ENCODE measurements at places on chromosomes 3 and 15.

- no peak for DNase-seq
These were observed 186.1 kb downstream of the SEMA6D start for GRCh38 chr15:47903368-47903767.

DNA sequence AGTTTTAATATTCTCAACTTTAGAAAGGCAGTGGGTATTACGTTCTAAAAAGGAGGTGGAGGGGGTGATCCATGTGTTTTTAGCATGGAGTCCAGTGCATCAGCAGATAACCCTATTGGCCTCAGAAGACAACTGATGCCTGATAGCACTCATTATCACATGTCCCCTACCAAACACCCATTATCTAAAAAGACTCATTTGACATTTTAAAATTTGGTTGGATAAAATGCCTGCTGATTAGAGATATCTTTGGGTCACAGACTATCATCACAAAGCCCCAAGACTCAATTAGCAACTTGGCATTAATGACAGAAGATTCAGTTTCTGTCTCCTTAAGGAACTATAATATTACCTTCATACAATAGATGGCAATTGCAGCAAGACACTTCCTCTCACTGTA, 589.3 kb downstream of the RBMS3 start:
- DNase-seq = no peak

DNA sequence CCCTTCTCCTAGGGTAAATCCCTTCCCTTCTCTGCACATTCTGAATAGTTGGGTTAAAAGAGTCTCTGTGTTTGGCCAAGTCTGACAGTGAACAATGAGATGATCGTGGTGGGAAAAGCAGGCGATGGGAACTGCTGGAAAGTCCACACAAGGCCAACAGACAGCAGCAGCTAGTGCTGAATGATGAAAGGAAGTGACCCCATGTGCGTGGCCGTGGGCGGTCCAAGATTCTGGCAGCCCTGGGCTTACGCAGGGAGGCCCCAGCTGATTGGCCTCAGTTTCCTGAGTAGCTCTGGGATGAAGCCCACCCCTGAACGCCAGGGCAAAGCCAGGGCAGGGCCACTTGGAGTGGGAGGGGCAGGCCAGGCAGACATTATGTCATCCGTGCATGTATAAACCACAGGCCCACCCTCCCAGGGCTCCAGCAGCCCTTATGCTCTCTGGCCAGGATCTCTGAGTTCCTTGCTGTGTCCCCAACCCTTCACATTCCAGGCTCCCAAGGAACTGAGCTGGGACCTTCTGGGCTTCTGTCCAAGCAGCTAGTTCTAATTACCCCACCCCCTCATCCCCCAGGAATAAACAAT, 57.8 kb downstream of the CDC25A start:
- DNase-seq = no peak

- DNase-seq = no peak
These were observed 133.5 kb upstream of the TBL1XR1 start for GRCh38 chr3:177330779-177331178.

DNA sequence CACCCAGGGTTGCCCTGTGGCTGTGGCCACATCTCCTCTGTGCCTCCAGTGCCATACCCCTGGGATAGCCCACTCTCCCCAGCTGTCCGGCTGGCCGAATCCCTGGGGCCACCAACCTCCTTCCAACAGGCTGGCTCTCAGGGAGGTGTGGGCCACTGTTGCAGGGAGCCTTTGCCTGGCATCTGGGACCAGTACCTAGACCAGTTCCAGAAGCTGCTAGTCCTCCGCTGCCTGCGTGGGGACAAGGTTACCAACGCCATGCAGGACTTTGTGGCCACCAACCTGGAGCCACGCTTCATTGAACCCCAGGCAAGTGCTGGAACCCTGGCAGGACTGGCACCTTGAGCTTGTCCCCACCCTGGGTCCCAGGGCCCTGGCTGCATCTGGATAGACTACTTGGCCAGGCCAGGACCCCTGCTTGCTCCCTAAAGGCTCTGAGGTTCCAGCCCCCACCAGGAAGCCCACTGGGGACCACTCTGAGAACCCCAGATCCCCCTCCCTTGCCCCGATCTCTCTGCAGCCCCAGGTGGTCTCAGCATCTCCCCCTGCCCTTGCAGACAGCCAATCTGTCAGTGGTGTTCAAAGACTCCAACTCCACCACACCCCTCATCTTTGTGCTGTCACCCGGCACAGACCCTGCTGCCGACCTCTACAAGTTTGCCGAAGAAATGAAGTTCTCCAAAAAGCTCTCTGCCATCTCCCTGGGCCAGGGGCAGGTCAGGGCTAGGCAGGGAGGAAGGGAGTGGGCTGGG, 50.0 kb downstream of the SEMA3G start:
- no peak for DNase-seq
